ENCODE measurements at places on chromosomes 1 and 21. TPM values are rescaled to one million over a fixed set of nuclear protein-coding genes. Genes with fewer than 3 reads are reported as not detected.

The UHMK1 gene
- 40.6 TPM for polyA plus RNA-seq

The NTMT2 gene
- not detected for polyA plus RNA-seq

The PGLYRP4 gene
- polyA plus RNA-seq, result not detected

GRCh38 chr1:210900079-210900478 is 233.9 kb downstream of the KCNH1 start:
- no peak for DNase-seq

DNA sequence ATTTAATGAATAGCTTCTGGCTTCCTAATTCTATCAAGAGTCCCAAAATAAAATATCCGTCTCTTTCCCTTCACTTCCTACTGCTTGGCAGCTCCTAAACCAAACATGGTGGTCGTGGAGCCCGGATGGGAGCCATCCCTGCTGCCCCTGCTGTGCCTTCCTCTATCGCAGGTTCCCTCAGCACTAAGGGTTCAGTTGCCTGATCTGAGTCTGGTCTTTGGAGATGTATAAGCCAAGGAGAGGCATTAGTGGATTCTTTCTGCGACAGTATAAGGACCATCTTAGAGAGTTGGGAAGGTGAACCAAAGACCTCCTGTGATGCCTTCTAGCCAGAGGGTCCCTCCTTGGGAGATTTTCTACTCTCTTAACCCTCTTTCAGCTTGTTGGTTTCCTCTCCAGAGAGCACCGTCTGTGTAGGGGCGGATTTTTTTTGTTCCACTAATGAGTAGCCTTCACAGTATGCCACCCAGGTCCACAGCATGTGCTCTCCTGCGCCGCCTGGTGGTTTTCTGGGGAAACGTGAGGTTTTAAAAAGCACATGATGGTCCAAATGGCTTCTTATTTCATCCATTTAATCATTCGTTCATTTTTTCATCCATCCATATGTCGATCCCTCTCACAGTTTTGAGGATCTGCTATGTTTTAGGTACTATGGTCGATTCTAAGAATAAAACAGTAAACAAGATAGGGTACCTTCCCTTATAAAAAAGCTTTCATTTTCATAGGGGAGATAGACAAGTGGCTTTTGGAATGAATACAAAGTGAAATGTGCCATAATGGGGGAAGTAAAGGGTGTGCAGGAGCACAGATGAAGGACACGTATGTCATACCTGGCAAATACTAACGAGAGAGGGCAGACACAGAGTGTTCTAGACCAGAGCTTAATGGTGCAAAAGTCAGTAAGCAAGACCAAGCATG is 71.0 kb downstream of the NFASC start:
- DNase-seq, result peak; percentile 28

DNA sequence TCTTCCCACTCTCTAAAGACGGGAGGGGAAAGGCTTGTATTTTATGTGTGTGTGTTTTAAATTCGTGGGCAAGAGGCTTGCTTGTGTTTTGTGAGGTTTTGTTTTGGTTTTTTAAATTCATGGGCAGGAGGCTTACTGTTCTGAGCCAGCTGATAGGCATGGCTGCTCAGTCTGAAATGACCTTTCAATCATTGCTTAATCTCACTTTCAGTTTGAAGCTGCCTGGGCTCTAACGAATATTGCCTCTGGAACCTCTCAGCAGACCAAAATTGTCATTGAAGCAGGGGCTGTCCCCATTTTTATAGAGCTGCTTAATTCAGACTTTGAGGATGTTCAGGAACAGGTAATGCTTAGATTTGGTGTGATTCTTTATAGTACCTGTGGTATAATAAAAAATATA is 20.3 kb upstream of the TXLNA start:
- DNase-seq, result no peak

- no peak for DNase-seq
Measured at GRCh38 chr1:216824511-216824910, 101.3 kb upstream of the ESRRG start.

DNA sequence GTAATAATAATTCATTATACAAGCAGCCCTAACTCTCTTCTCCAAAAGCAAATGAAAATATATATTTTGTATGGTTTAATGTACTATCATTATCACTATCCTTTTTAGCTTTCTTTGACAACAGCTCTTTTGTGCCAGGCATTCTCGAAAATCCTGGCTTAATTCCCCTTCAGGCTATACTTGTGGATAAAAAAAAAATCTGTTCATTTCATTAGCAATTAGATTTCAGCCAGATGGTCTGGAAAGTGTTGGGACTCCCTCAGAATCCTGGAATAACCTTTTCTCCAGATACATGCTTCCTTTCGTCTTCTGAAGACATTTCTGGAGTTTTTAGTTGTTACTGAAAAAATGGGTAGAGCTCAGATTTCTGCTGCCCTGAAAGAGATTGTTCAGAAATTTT is 83.4 kb upstream of the PLPPR4 start:
- DNase-seq, result no peak

- no peak for DNase-seq
Measured at GRCh38 chr1:236282425-236282716, 613 bp upstream of the ERO1B start.

DNA sequence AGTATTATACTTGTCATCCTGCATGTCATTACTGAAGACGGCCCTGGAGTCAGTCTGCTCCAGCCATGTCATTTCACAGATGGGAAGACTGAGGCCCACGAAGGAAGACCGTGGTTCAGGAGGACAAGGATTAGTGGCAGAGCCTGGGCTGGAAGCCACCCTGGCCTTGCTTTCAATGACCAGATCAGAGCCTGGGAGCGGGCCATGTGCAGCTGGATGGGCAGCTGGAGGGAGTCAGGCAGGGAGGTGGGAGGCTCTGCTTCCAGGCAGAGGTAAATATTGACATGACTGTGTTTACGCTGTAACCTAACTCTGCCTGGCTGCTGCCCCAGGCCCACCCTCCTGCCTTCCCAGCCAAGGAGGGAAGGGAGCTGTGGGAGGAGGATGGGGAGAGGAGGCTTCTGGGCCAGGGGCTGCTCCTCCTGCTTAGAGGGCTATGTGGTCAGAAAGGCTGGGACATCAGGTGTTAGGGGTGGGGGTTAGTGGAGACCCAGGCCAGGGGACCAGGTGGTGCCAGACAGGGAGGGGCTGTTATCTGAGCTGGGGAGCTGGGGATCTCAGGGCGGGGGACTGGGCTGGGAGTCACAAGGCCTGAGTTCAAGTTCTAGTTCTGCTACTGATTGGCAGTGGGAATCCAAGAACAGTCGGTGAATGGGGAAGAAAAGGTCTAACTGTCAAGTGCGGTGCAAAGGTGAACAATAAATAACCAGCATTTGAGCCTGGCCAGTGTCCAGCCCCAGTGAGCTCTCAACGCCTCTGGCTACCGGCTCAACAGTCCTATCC is 48.5 kb upstream of the ECE1 start:
- no peak for DNase-seq

- DNase-seq, result no peak
Measured at GRCh38 chr1:210598135-210598652, 269.5 kb downstream of the HHAT start.

DNA sequence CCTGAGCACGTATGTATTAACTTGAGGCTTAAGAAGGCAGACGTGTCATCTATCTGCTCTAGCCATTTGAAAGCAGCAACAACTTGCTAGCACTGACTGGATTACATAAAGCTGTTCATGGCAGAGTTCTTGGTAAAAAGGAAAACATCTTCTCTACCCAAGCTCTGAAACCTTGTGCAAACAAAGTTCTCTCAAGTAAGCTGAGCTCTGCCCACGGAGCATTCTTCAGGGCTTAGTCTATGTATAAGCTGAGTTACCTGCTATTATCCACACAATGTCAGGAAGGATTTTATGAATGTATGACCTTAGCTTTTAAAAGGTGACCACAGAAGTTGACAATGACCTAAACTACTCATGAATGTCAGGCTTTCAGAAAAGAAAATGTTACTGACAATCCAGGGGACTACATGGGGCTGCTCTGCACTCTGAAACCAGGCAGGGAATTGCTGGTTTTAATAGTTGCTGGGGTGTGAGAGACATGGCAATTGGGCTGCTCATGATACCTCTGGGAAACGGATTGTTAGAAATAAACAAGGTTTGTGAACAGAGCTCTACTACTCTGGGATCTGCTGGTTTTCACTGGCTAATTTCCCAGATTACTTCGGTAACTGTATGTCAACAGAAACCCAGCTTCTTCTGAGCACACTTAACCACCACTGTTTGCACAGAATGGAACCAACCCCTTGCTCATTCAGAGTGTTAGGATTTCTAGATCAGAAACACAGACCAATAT is 29.6 kb upstream of the CCN1 start:
- DNase-seq, result no peak

GRCh38 chr1:48462716-48463302 is 9.2 kb downstream of the SPATA6 start:
- no peak for DNase-seq

GRCh38 chr1:37914719-37915475 is 32.0 kb downstream of the INPP5B start:
- DNase-seq, result no peak

DNA sequence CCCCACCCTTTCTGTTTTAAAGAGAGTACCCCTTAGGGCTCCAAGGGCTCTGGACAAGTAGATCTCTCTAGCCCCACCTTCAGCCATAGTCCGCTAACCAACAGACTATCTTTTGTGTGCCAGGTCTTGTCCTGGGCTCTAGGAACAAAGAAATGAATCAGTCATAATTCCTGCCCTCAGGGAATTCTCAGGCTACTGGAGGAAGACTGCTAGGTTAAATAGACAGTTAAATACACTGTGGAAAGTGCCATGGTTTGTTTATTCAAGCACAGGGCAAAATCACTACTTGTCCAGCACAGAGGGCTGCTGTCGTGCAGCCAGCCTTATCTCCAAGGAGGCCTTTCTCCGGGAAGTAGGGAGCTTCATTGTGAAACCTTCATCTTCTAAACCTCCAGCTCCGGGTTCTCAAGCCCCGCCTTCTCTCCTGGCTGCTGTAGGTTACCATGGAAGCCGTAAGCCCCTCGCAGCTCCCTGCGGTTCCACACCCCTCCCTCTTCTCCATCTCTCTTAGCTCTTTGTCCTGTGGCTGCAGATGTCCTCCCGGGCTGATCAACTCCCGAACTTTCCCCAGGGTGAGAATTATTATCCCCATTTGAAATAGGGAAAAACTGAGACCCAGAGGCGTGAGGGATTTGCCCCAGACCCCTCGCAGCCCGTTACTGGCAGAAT is 29.8 kb downstream of the SHISAL2A start:
- no peak for DNase-seq

DNA sequence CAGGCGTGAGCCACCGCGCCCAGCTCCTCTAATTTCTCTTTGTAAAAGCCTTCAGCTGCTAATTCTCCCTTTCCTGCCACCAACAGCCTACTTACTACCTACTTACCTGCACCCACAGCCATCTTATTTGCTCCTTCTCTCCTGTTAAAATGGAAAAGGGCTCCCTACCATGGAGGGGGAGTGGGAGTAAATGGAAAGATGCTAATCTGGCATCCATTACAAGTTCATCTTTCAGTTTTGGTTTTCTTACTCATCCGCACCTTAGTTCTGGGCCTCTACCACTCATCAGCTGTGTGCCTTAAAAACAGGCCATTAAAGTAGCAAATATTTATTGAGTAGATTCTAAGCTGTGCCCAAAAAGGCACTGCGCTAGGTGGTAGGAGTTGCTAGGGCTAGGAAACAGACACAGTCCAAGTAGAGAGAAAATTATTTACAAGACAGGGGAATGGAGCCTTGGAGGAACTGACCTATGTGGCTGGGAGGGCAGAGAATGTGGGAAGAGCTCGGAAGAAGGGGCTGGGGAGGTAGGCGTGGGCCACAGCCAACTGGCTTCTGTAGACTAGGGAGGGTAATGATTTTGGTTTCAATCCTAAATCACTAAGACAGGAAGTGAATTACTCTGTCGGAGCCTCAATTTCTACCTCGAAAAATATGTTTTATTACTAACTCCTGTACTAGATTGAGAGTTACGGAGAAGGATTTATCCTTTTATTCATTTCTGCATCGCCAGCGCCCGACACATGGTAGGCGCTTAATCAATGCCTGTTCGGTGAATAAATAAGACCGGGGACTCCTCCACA is 685 bp upstream of the DDI2 start:
- no peak for DNase-seq

DNA sequence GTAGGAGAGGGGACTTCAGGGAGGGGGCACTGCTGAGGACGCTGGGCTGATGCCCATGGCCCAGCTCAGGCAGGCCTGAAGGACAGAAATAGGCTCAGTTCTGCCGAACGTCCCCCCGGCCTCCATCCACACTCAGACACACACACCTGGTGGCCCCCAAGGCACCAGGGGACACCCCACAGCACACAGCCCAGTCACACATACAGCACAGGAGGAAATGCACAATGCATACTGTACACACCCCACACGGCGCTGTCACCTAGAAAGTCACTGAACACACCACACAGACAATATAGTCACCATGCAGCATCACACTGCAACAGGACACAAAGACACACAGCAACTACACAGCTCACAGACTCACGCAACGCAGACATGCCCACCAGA is 562 bp downstream of the SYTL1 start:
- no peak for DNase-seq

GRCh38 chr1:36160949-36161485 is 5.1 kb downstream of the MAP7D1 start:
- peak; percentile 34 for DNase-seq

GRCh38 chr1:217134857-217135568 is 411.8 kb upstream of the ESRRG start:
- DNase-seq, result no peak

DNA sequence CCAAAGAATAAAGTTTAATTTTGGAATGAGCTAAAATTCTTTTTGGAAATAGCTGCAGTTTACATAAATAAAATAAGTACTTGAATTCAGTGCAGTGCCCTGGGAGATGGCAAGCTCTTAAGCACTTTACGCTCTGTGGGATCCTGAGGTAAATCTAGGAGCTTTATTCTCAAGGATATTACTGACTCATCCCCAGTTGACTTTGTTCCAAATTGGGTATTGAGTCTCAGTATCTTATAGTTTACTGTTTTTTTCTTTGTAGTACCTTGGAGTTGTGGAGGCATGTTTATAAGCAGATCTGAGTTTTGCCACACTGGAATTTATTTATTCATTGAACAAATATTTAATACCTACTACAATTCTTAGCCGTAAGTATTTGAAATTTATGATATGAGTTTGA is 27.4 kb upstream of the HRNR start:
- DNase-seq, result no peak

Data from naive B cell (primary cell).